ENCODE measurements at places on chromosomes 7 and 10. TPM values are rescaled to one million over a fixed set of nuclear protein-coding genes. Genes with fewer than 3 reads are reported as not detected.

- DNase-seq, result no peak
Observed at GRCh38 chr7:135210888-135211178, 493 bp downstream of the WDR91 start.

DNA sequence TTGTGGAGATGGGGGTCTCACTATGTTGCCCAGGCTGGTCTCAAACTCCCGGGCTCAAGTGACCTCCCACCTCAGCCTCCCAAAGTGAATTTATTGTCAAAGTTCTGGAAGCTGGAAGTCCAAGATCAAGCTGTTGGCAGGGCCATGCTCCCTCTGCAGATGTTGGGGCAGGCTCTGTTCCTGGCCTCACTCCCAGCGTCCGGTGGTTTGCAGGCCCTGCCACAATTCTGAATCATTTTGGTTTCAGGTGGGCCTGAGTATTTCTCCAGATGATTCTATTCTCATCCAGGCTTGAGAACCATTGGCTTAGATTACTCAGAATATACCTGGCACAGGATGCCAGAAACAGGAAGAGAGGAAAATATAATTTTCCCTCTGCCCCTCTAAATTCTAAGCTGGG lies 737.4 kb downstream of the TNS3 start:
- DNase-seq, result no peak

FMC1 gene
- total RNA-seq, result 21.6 TPM

GRCh38 chr7:25638068-25638467 lies 409.8 kb upstream of the NPVF start:
- DNase-seq, result no peak

DNA sequence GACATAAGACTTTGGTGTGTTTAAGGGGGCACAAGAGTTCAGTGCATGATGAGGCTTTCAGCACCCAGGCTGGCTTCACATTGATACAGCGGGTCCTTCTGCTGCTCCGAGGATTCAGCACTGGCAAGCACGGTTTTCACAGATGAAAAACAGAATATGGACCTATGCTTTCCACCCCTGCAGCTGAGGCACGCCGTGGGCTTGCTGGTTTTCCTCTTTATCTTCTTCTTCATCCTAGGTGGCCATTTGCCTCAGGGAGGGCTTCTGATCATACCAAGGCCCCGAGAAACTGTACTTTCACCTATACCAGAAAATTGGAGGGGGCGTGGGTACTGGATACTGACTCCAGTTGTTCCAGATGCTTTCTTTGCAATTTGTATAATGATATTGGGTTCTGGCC lies 277.1 kb upstream of the ZNF32 start:
- DNase-seq, result no peak

- DNase-seq, result no peak
Observed at GRCh38 chr7:55304018-55304762, 60.9 kb upstream of the LANCL2 start.

GRCh38 chr7:91288208-91288824 lies 24.1 kb downstream of the FZD1 start:
- peak; percentile 60 for DNase-seq

Data from transverse colon (tissue), 4 donors.